ENCODE measurements at places on chromosomes 1 and 21. TPM values are rescaled to one million over a fixed set of nuclear protein-coding genes. Genes with fewer than 3 reads are reported as not detected.

- no peak for DNase-seq
These were observed 77.6 kb downstream of the RGL1 start for GRCh38 chr1:183882335-183883167.

- DNase-seq = no peak
These were observed 20.7 kb upstream of the LAX1 start for GRCh38 chr1:203744075-203744972.

DNA sequence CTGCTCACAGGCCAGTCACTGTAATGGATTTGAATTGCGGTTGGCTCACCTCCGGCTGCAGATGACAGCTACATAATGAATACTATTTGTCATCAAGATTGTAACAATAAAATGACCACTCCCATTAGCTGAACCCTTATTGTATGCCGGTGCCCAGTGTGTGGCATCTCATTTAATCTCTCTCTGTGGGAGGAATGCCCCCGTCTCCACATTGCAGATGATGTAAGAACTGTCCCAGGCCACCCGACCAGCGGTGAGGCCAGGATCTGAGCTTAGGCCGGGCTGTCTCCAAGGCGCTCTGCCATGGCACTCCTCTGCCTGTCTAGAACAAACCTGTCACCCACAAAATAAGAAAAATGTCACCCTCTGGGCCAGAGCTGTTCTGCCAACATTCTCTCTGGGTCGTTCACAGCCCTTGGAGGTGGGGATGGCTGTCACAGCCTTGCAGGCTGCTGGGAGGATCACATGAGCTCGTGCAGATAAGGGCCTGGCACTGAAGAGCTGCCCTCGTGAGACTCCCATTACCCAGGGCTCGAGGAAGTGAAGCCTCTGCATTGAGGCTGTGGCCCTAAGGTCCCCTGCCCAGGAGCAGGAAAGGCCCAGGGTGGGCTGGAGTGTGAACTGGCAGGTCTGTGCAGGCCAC lies 52.7 kb downstream of the ECE1 start:
- DNase-seq = no peak

GRCh38 chr1:234875953-234876855 lies 252.4 kb downstream of the TOMM20 start:
- no peak for DNase-seq

GRCh38 chr21:35923971-35924370 lies 136.4 kb downstream of the SETD4 start:
- no peak for DNase-seq

- DNase-seq = no peak
These were observed 13.8 kb downstream of the PIP5K1A start for GRCh38 chr1:151211972-151212705.

- no peak for DNase-seq
These were observed 298.8 kb downstream of the TGFB2 start for GRCh38 chr1:218643926-218644325.

- DNase-seq = no peak
These were observed 42.8 kb downstream of the RTCA start for GRCh38 chr1:100308777-100309176.

GRCh38 chr1:223837206-223837605 lies 8.5 kb downstream of the TP53BP2 start:
- DNase-seq = no peak

GRCh38 chr1:56922507-56922906 lies 43.3 kb downstream of the C8B start:
- no peak for DNase-seq

DNA sequence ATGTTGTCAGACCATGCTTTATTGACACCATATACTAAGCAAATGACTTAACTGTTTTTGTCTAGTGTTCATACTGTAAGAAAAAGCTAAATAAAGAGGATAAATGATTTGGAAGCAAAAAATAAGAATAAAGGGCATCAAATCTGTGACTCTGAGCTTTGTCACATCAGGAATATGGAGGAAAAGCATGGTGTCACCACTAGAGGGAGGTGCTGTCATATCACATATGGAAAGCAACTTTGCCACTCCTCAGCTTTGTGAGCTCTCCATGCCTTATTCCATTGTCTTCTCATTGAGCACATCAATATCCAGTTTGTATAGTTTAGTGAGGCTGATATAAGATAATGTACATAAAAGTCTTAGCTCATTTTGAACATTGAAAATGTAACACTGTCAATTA lies 20.8 kb upstream of the GBP1 start:
- DNase-seq = no peak

GRCh38 chr1:212074313-212074712 lies 38.8 kb downstream of the DTL start:
- no peak for DNase-seq

Gene HAX1
- 106 TPM for total RNA-seq

Gene IL19
- total RNA-seq = not detected

Gene GSTM1
- 16.3 TPM for total RNA-seq

Gene COL8A2
- total RNA-seq = 1.2 TPM

Gene PLEKHN1
- total RNA-seq = 13.2 TPM

Gene GSTM5
- total RNA-seq = not detected

Gene DAB1
- total RNA-seq = under 0.01 TPM

Measured in kidney epithelial cell (primary cell).